ENCODE measurements at places on chromosomes 1 and 21. TPM values are rescaled to one million over a fixed set of nuclear protein-coding genes. Genes with fewer than 3 reads are reported as not detected.
A peak's percentile ranks its signal among the peaks of the same experiment; 100 is the strongest.

GRCh38 chr21:45365608-45366241 is 39.2 kb upstream of the COL18A1 start:
- no peak for DNase-seq

DNA sequence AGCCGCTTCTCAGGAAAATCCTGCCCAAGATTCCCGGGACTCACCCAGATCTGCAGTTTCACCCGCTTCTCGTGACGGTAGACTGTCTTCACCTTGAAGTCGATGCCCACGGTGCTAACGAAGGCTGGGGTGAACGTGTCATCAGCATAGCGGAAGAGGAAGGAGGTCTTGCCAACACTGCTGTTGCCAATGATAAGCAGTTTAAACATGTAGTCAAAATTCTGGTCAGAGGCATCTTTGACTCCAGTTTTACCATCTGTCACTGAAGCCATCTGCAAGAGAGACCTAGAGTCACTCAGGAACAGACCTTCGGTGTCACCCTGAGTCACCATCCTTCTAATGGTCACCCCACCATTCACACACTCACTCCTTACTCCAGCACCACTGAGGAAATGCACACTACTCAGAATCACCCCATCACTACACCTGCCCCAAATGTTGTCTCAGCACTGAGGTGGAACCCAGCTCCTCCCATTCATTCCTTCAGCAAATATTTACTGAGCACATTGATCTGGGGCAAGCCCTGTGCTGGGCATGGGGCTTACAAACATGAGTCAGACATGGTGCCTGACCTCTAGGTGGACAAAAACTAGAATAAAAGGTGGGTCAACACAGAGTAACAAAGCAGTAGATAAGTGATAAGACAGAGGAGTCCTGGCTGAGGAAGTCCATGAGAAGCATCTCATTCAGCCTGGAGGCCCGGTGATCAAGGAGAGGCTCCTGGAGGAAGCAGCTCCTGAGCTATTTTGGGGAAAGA is 13.5 kb downstream of the RAB3B start:
- no peak for DNase-seq

DNA sequence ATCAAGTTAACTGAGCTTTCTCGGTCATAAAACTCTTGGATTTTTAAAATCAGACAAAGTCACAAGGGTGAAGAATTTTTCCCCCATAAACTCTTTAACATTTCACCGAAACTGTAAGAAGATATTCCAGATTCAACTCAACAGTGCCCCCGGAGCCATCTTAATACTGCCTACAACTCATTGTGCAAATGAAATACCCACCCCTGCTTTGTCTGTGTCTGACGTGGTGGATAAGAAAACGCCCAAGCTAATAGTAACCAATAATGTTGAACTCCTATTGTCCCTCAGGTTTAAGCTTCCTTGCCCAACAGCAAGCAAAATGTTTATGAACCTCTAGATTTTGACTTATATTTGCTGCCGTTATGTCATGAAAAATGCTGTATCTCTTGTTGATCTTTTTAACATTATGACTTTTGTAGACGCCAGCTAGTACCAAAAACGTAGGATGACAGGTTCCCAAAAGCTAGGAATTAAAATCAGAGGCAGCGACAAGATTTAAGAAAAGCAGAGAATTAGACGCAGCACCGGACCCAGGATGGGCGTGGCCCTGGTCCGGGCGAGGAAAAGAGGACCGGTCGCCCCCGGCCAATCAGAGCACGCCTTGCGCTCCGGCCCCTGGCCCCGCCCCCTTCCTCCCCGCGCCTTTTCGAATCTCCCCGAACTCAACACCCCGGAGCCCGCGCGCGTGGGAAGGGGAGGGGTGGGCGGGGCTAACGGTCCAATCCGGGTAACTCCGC is 1.1 kb downstream of the STMN1 start:
- peak; percentile 92 for DNase-seq

- DNase-seq: peak; percentile 35
These were observed 11.2 kb downstream of the ACTRT2 start for GRCh38 chr1:3032371-3033039.

DNA sequence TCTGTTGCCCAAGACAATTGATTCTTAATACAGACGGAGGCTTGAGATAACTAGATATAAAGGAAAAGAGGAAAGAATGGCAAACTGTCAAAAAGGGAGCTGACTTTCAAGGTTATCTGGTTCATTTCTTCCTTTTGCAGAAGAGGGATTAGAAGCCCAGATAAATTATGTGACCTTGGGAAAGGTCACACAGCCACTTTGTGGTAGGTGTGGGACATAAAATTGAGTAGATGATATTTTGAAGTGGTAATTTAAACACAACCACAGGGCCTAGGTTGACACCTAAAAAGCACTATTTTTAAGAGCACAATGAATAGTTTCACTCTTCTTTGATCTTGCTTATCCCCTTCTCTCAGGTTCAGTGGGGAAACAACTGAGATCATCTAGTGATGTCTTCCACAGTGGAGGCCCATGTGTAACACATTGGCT is 16.9 kb upstream of the KIAA0040 start:
- no peak for DNase-seq

DNA sequence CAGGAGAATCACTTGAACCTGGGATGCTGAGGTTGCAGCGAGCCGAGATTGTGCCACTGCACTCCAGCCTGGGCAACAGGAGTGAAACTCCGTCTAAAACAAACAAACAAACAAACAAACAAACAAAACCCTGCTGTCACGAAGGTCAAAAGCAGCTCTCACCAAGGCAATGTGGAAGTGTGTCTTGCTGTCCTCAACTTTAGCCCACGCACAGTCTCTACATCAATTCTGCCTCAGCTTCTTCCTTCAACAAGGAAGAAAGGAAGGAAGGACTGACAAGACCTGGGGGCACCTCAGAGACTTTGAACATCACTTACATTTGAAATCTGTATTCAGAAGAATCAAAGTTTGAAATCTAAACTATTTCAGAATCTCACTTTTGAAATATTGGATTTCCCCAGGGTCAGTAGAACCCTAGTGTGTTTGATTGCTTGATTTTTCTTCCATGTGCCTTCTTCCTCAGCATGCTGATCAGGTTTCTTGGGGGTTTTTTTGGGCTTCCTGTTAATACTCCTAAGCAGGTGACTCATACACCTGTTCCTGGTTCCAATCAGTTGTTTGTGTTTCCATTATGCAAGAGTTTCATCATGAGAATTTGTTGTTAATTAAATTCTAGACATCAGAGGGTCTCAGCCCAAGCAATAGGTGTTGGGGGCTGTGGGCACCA is 6.5 kb upstream of the CSTB start:
- no peak for DNase-seq

DNA sequence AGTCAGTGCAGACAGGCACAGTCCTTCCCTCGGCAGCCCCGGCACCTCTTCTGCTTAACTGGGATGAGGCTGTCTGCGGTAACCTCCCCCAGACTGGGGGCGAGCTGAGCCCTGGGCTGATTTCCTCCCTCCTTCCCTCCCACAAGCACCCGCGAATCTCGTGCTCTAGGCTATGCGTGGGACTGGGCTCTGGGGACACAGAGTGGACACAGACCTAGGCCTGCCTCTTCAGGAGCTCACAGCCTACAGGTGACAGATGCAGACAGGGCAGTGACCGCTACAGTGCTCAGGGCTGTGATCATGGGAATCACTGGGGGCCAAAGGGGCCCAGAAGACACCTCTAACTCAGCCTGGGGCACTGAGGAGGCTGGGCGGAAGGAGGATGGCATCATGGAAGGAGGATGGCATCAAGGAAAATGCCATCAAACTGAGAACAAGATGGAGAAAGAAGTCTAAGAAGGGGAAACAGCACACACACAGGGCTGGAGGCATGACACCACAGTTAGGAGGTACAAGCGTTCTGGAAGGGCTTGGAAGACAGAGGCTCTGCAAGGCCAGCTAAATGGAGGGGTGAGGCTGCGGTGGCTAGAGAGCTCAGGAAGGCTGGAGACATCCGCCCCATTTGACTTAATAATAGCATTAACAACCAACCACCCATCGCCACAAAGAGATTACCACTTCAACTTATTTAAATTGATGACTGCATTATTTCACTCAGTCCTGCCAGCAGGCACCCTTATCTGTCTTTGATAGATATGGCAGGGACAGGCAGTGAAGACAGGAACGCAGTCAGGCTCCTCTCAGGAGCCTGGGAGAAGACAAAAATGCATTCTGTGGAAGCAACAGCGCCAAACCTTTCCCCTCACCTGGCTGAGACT is 4.2 kb downstream of the TTC39A start:
- DNase-seq: no peak

GRCh38 chr21:36697060-36697850 is 1.7 kb upstream of the SIM2 start:
- no peak for DNase-seq

GRCh38 chr1:110487726-110488125 is 31.2 kb downstream of the KCNA10 start:
- DNase-seq: no peak

DNA sequence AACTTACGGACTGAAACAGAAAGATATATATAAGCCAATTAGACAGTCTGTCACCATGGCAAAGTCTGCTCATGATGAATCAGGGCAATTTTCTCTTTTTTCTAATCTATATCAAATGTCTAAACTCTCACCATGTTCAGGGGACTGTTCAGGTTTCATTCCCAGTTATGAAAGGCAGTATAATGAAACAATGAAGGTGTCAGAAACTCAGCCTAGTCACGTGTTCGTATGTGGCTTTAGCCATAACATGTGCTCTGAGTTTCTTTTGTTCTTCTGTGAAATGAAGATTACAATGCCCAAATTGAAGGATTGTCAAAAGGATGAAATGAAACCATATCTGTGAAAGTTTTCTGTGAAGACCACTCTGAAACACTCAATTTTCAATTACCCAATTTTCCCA is 392.9 kb downstream of the DSCAM start:
- no peak for DNase-seq

- DNase-seq: no peak
These were observed 262.1 kb upstream of the SGIP1 start for GRCh38 chr1:66271904-66272254.

DNA sequence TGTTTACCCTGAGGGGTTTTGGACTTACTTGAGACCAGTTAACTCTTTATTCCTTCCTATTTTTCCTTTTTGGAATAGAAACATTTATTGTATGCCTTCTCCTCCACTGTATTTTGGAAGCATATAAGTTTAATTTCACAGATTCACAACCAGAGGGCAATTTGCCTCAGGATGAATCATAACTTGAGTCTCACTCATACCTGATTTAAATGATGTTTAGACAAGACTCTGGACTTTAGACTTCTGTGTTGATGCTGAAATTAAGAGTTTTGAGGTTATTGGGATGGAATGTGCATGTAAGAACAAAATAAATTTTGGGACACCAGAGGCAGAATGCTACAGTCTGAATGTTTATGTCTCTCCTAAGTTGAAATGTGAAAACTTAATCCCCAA is 7.1 kb upstream of the ADAM30 start:
- DNase-seq: no peak

- peak; percentile 61 for DNase-seq
These were observed 539 bp downstream of the CGN start for GRCh38 chr1:151511636-151512215.

SLC30A10 gene
- 1.6 TPM for total RNA-seq

SMCP gene
- total RNA-seq: not detected

DYNLT4 gene
- total RNA-seq: 0.72 TPM

ICOSLG gene
- 3.8 TPM for total RNA-seq

LAD1 gene
- 20.7 TPM for total RNA-seq

INPP5B gene
- 21.5 TPM for total RNA-seq

Measured in mesothelial cell of epicardium (in vitro differentiated cells).